Kidney tubule cell (primary cell): ENCODE measurements at places on chromosomes 5 and 9.

DNA sequence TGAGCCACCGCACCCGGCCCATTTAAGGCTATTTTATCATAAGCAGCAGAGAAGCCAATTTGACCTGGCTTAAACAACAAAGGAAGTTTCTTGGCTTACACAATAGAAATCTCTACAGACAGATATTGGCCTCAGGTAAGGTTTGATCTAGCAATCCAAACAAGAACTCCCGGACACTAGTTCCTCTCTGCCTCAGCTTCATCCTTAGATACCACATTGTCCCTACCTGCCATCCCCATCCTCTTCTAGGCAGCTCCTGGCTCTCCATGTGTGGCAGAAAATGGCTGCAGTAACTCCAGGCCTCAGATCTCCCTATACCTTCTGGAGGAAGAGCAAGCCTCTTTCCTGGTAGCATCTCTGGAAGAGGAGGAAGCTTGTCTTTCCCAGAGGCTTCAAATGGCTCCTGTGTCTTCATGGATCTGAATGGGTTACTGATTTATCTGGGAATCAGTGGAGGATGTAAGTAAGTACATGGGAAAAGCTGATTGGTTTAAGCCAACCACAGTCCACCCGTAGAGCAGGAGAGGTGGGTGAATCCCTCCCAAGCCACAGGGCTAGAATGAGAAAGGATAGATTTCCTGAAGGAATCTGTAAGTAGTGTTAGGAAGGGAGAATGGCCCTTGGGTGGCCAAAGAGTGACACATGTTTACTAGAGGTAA lies 26.7 kb upstream of the AOPEP start:
- DNase-seq = peak; percentile 58

- no peak for DNase-seq
These were observed 56.2 kb upstream of the TRAF1 start for GRCh38 chr9:120982836-120983235.

DNA sequence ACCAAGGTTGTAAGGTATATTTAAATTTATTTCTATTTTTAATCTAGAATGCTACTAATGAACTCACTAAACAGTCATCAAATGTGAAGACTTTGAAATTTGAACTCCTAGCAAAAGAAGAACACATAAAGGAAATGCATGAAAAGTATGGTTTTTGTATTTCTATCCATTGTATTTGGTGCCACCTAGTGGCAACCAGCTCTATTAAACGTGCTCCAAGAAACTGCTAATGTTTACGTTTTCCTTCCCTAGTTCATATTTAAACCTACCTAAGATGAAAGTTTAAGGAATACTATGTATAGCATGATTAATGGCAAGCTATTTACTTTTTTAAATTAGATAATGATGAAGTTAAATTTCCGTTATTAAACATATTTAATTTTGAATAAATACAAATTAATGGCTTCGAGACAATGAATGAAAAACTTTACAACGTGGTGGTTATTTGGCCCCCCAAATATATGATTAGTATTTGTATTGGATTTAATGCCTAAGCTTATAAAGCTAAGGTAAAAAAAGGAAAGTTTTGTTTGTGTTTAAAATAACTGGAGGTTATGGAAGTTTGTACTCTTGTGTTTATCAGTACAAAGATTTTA lies 115.9 kb upstream of the SH3GL2 start:
- DNase-seq = peak; percentile 59

DNA sequence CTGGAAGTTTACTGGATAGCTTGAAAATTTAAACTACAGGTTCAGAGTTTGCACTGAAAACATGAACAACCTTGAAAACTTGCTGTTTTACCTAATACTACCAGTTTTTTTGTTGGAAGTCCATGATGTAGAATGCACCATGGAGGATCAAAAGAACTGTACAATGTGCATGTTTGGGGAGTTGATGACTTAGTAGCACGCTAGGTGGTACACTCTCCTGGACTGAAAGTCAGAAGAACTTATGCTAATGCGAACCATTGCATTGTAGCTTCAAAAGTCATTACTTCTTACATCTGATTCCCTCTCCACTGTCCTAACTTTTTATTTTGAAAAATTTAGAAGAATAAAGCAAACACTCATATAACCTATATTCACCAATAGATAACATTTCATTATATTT lies 211.0 kb downstream of the OSTF1 start:
- DNase-seq = no peak

- no peak for DNase-seq
These were observed 16.2 kb upstream of the KIF2A start for GRCh38 chr5:62289813-62290212.

GRCh38 chr5:159671886-159672285 lies 244.4 kb upstream of the ADRA1B start:
- DNase-seq = no peak

- DNase-seq = no peak
These were observed 109.6 kb upstream of the RPS23 start for GRCh38 chr5:82387819-82388166.

GRCh38 chr5:102229685-102230084 lies 66.4 kb downstream of the SLCO4C1 start:
- DNase-seq = no peak

DNA sequence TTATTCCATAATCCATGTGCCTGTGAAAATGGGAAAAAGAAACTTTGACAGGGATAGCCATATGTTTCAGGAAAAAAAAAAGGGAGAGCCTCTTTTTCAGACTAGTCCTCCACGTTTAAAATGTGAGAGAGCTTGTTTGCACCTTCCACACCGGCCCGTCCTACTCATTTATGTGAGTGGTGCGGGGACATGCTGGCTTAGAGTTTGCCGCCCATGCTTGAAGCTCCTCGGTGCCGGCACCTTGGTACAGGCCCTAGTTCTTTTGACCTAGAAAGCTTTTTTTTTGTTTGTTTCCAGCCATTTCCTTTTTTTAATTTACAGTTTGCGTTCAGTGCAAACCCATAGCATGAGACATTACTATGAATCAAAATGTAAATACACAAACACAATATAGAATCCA lies 27.8 kb downstream of the PSAT1 start:
- no peak for DNase-seq

GRCh38 chr5:123987956-123988355 lies 476.0 kb downstream of the CSNK1G3 start:
- peak; percentile 73 for DNase-seq

- peak; percentile 83 for DNase-seq
These were observed 79.7 kb upstream of the ICE1 start for GRCh38 chr5:5342784-5343183.

- peak; percentile 12 for DNase-seq
These were observed 145.9 kb downstream of the CARTPT start for GRCh38 chr5:71864730-71865601.

- no peak for DNase-seq
These were observed 95.5 kb upstream of the RAPGEF1 start for GRCh38 chr9:131835151-131835910.

GRCh38 chr9:99307851-99308250 lies 85.8 kb downstream of the SEC61B start:
- peak; percentile 30 for DNase-seq
